ENCODE measurements at places on chromosomes 3 and 15. TPM values are rescaled to one million over a fixed set of nuclear protein-coding genes. Genes with fewer than 3 reads are reported as not detected.

DNA sequence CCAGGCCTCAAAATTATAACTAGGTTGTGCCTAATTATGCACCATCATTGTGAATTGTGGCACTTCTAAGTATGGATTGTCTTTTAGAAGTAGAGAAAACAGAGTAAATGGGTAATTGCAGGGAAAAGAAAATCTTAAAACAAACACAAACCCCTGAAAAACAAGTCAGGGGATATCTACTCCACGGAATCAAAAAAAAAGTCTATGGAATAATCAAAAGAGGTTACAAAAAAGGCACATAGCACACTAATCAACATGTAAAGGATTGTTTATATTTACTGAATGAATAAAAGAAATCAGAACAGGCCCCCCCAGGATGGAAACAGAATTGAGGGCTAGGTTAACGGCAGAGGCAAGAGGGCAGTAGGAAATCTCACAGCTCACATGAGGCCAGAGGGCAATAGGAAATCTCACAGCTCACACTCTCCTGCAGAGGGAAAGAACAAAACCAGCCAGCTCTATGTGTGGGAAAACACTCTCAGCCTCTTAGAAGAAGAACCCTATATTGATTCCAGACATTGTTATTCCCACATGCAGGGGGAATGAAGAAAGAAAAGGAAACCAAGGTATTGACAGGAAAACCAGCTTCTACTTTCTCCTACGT, 72.7 kb upstream of the FNDC3B start:
- H3K4me3 ChIP-seq: no peak overlapping the region
- H3K36me3 ChIP-seq: no peaks in the 10 kb centered on the region
- no peak for DNase-seq

DNA sequence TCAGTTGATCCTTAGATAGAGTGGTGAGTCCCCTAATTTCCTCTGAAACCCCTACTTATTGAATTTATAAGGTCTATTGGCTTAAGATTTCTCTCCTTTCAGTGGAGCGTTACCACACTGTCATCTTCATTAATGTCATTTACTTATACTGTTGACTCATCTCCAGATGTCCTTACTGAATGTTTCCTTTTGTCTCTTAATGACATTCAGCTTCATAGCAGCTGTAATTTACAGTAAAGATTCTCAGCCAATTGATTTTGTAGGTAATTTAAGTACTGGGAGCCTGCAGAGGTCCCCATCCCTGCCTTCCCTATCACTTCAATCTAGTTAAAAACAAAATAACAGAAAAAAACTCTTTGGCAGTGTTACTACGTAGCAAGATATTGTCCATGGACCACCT, 18.8 kb downstream of the STX19 start:
- H3K36me3 ChIP-seq: peaks cover 13% of the 10 kb centered on the region
- no peak for DNase-seq
- H3K27ac ChIP-seq: no peak overlapping the region
- no peak overlapping the region for H3K4me3 ChIP-seq

GP5 gene
- total RNA-seq: 1.3 TPM

AGBL1 gene
- not detected for total RNA-seq

LRCH3 gene
- total RNA-seq: 65.8 TPM

DNA sequence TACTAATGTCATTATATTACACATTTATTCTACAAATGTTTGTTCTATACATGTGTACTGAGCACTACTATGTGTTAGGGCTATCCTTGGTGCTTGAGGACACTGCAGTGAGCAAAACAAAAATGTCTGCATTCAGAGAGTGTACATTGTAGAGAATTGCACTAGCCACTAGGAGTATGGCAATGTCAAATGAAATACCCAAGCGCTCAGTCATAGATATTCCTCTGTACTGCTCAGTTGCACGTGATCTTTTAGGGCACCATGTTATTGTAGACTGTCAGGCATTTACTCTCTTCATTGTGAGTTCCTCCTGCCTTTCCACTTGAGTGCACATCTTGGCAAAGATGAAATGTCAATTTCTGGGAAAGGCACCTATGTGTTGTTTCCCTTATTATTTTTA, 36.8 kb downstream of the FNDC3B start:
- DNase-seq: no peak
- H3K36me3 ChIP-seq: peaks cover 17% of the 10 kb centered on the region
- H3K27me3 ChIP-seq: no peaks in the 10 kb centered on the region

IL5RA gene
- not detected for total RNA-seq

SH3BP5 gene
- 39.0 TPM for total RNA-seq

GABRR3 gene
- total RNA-seq: not detected

- H3K27me3 ChIP-seq: peaks cover 47% of the 10 kb centered on the region
- DNase-seq: no peak
- no peak overlapping the region for H3K27ac ChIP-seq
- peaks cover 3% of the 10 kb centered on the region for H3K4me1 ChIP-seq
- H3K36me3 ChIP-seq: no peaks in the 10 kb centered on the region
Measured at GRCh38 chr15:34620142-34620541, 36.7 kb upstream of the GOLGA8B start.

DNA sequence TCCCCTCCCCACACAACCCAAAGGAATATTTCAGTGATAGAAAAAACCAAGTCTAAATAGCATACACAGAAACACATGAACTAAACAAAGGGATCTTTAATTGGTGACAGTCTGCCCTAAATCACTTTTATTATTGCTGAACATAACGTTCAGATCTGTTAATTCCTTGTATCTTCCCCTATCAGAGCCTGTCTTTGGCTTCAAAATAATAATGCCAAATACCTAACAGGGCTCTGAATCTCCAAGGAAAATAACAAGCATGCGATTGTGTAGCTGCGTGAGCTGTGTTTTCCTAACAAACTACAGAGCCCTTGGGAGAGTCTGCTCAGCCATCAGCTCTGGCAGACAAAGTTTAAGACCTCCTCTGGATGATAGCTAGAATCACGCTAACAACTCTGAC, 1010.1 kb downstream of the ROBO1 start:
- no peaks in the 10 kb centered on the region for H3K36me3 ChIP-seq
- H3K27ac ChIP-seq: no peak overlapping the region
- H3K27me3 ChIP-seq: no peaks in the 10 kb centered on the region
- no peak overlapping the region for H3K4me3 ChIP-seq

- H3K4me3 ChIP-seq: no peak overlapping the region
- no peak overlapping the region for H3K27ac ChIP-seq
- peaks cover 12% of the 10 kb centered on the region for H3K36me3 ChIP-seq
Measured at GRCh38 chr3:48877671-48878070, 21.0 kb downstream of the SLC25A20 start.

DNA sequence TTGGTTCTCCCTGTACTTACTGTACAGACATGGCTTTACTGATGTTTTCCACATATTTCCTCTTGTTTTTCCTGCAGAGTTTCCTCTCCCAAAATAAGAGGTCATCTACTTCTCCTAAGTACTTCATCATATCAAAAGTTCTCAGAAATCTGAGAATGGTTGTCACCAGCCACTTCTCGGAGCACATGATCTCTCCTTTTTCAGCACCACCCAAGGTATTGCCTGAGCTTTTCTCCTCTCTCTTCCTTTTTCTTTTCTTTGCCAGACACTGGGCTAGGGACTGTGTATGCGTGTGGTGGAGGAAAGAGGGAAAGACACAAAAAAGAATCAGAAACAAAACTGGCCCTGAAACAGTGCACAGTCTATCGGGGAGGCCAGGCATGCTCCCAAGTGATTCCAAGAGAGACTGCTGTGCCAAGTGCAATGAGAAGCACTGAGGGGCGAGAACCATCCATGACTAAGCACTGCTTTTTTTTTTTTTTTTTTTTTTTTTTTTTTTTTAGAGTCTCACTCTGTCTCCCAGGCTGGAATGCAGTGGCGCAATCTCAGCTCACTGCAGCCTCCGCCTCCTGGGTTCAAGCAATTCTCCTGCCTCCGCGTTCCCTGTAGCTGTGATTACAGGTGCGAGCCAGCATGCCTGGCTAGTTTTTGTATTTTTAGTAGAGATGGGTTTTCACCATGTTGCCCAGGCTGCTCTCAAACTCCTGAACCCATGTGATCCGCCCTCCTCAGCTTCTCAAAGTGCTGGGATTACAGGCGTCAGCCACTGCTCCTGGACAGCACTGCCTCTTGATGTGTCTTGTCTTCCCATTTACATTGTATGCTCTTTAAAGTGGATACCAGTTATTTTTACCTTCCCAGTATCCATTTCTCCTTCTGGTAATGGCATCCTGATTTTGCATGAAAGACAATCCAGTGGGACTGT, 194.0 kb upstream of the FEZF2 start:
- no peaks in the 10 kb centered on the region for H3K4me1 ChIP-seq
- H3K27me3 ChIP-seq: no peaks in the 10 kb centered on the region
- DNase-seq: no peak
- H3K36me3 ChIP-seq: no peaks in the 10 kb centered on the region

DNA sequence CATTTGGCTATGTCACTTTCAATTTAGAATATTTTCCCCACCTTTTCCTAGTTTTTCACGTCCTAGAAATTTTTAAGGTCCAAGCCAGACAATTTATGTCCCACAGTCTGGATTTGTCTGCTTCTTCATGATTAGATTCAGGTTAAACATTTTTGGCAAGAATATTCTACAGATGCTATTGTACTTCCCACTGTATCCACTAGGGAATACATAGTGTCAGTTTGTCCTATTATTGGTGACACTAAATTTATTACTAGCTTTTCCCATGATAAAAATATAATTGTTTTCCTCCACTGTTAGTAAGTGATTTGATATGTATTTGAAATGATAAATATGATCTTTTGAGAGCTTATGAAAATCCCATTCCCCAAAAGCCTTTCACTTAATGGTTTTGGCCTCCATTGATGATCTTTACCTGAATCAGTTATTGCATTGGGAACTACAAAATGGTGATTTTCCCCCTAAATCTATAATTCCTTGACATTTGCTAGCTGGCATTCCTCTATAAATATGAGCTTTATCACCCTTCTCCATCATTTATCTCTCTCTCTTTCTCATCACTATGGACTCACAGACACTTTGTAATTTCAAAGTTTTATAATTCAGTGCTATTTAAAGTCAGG, 8.3 kb downstream of the ARL14 start:
- H3K4me1 ChIP-seq: no peaks in the 10 kb centered on the region
- no peak overlapping the region for H3K27ac ChIP-seq

DNA sequence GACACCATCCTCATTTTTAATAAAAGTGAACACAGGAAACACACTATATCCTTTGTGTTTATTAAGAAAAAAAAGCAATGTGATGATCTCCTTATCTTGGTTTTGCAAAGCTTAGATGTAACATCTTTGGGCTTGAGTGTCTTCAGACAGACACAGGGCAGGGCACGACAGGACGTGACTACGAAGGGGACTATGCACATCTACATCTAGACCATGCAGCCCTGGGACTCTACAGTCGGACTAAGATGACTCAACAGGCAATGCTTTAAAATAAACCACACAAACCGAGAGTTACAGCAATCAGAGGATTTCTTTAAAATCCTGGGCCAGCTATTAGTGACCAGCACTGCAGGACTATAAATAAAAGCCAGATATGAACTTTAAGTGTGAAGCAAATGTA, 22.8 kb upstream of the TM2D3 start:
- no peak overlapping the region for H3K27ac ChIP-seq
- H3K27me3 ChIP-seq: no peaks in the 10 kb centered on the region
- H3K36me3 ChIP-seq: peaks cover 41% of the 10 kb centered on the region

GRCh38 chr15:62994975-62995681, 47.4 kb upstream of the TPM1 start:
- no peaks in the 10 kb centered on the region for H3K36me3 ChIP-seq
- no peak for DNase-seq
- H3K27me3 ChIP-seq: peaks cover 17% of the 10 kb centered on the region
- H3K27ac ChIP-seq: no peak overlapping the region
- no peaks in the 10 kb centered on the region for H3K4me1 ChIP-seq
- H3K4me3 ChIP-seq: no peak overlapping the region

AADAC gene
- not detected for total RNA-seq

GRCh38 chr3:141403576-141403975, 35.3 kb downstream of the ZBTB38 start:
- peaks cover 45% of the 10 kb centered on the region for H3K36me3 ChIP-seq
- H3K4me1 ChIP-seq: peaks cover 69% of the 10 kb centered on the region
- H3K4me3 ChIP-seq: peak overlapping the region; percentile 84
- no peak for DNase-seq
- peak overlapping the region; percentile 27 for H3K27ac ChIP-seq

DNA sequence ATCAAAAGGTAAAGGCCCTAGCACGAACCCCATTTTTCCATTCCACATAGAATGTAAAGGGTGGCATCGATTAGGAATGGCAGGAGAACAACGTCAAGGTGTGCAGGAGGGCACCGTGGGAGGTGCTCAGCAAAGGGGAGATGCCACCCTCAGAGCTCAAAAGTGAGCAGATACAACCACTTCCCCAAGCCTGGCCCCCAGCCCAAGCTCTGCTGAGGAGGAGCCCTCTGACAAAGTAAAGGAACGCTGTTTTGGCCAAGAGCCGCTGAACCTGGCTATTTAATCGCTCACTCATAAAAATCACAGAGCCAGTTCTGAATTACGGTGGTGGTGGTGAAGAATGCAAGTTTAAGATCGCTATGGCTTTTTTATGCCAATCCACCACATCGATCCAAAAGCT, 12.4 kb downstream of the GNB5 start:
- peak overlapping the region; percentile 91 for H3K27ac ChIP-seq
- peaks cover 37% of the 10 kb centered on the region for H3K4me1 ChIP-seq
- H3K4me3 ChIP-seq: peak overlapping the region; percentile 89
- no peaks in the 10 kb centered on the region for H3K27me3 ChIP-seq
- H3K36me3 ChIP-seq: peaks cover 9% of the 10 kb centered on the region
- no peak for DNase-seq

BSN gene
- 0.03 TPM for total RNA-seq

ADAMTSL3 gene
- not detected for total RNA-seq

GRCh38 chr3:24773798-24774197, 279.1 kb upstream of the THRB start:
- H3K4me1 ChIP-seq: no peaks in the 10 kb centered on the region
- DNase-seq: no peak
- no peaks in the 10 kb centered on the region for H3K27me3 ChIP-seq
- no peaks in the 10 kb centered on the region for H3K36me3 ChIP-seq
- H3K4me3 ChIP-seq: no peak overlapping the region

GRCh38 chr3:131036986-131037385, 10.3 kb downstream of the NEK11 start:
- DNase-seq: no peak
- no peaks in the 10 kb centered on the region for H3K27me3 ChIP-seq
- peaks cover 4% of the 10 kb centered on the region for H3K36me3 ChIP-seq

TFG gene
- total RNA-seq: 56.5 TPM

DNA sequence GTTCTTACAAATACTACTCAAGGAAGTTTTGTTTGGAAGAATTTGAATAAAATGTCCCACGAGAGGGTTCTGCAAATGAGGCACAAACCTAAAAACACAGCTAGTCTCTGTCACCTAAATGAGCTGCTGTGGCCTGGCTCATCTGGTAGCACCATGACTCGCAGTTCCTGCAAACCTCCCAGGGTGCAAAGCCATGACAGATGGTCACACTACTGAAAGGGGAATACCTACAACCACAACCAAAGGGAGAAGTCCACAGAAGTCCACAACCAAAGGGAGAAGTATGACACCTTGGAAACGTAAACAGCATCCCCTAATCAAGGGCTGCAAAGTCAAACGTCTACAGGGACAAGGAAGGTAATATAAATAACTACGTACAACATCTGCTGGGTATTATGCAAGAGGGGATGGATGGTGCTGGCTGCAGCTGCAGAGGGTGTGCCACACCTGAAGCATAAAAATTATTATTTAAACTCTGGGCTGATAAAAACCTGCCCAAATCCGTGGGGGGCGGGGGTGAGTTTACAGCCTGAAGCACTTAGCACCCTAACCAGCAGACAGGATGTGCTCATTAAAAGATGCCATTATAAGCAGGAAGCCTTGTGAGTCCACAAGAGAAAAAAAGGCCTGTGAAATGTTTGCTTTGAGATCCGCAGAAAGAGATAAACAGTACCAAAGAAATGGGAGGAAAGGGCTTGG, 184.0 kb downstream of the MAGI1 start:
- H3K27ac ChIP-seq: no peak overlapping the region
- H3K4me3 ChIP-seq: no peak overlapping the region

AMIGO3 gene
- 0.23 TPM for total RNA-seq
